ENCODE measurements at places on chromosomes 3 and 15.

- DNase-seq: no peak
Measured at GRCh38 chr15:63194302-63194701, 4.9 kb downstream of the RAB8B start.

DNA sequence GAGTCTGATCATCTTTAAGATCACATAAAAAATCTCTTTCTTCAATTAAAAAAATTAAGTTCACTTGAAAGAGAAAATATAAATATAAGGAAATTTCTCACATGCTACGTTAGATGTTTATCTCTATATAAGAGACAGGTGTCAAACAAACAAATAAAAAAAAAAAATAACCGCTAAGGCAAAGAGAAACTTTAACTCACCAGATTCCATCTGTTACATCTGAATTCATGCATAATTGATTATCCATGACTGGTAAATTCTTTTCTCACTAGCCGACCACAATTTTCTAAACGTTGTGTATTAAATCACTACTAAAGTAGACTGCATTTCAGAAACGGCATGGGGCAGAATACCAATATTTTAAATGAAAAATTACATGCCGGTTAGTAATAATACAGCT is 9.6 kb upstream of the SATB1 start:
- DNase-seq: no peak

- DNase-seq: no peak
Measured at GRCh38 chr3:43399034-43399433, 112.7 kb downstream of the SNRK start.

DNA sequence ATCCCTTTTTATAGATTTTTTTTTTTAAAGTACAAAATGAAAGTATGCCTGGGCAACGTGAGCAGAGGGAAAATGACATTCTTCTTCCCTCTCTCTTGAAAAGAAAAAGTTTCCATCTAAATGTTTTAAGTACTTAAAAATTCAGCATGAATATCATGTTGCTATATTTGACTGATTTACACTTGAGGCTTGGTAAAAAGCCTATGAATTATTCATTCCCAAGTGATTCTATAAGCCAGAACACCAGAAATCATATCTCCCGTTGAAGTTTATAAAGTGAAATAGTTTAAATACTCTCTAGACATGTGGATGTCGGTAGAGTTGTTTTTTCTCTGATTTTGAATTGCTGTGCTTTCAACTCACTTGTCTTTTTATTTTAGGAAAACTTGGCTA is 276.2 kb upstream of the RARB start:
- no peak for DNase-seq

DNA sequence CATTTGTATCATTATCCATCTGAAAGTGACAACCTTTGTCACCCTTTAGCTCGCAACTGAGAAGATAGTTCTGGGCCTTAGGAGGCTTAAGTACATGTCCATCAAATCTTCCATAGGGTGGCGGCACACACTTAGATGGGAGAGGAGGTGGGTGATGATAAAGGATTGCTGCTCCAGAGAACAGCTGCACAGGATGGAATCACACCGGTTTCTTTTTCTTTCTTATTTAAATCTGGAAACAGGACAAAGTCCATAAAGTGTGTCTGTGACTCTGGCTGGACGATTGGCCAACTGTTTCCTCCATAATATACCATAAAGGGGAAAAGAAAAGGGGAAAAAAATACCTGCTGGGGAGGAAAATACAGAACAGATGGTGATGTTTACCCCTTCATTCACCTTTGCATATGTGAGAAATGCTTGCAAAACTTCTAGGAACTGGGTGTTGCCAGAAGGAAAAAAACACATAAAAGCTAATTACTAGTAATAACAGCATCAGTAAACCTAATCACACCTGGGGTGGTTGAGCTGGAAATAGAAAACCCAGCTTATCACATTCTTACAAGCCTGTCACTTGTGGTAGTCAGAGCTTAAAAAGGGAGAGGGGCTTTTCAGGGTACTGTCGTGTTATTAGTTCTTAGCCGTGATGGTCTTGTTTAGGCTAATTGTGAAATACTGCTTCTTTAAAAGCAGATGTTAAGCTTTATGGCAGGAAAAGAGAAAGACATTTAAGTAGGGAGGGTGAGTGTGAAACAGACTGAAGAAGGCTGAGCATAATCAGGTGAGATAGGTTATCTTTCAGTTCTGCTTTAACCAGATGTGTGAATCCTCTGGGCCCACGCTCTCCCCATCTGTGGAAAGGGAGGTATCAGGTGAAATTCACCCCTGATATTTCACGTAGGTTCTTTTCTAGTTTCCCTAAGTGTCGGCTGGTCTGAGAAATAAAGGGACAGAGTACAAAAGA is 16.7 kb downstream of the C2CD4A start:
- no peak for DNase-seq

GRCh38 chr3:145133281-145133680 is 1027.7 kb downstream of the PLOD2 start:
- DNase-seq: no peak

DNA sequence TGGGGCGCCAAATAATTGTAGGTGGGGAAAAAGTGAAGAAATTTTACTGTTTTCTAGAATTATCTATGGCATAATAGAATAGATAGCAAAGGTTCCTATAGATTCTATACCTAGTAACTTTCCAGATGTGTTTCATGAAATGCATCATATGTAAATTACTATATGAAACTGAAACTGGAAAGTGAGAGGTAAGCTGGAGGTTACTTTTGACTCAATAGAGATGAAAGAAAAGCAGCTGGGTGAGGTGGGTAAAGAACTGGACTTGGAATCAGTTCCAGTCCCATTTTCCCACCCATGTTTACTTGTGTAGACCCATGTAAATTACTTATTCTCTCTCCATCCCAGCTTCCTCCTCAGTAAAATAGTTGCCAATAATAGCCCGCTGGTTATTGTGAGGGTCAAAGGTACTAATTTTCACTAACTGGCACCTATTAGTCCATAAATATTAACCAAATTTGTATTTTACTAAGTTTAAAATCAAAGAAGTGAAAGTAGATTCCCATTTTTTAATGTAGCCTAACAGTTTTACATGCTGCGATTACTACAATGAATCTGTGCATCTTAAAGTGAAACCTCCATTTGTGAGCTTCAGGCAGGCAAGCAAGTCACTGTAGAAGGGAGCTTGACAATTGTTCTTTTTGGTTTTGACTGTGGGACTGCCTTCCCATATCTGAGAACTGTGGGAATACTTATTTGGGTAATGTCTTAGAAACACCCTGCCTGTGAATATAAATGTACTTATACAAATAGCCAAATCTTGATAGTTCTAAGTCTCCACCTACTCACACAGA is 312.1 kb downstream of the SLC9A9 start:
- no peak for DNase-seq

DNA sequence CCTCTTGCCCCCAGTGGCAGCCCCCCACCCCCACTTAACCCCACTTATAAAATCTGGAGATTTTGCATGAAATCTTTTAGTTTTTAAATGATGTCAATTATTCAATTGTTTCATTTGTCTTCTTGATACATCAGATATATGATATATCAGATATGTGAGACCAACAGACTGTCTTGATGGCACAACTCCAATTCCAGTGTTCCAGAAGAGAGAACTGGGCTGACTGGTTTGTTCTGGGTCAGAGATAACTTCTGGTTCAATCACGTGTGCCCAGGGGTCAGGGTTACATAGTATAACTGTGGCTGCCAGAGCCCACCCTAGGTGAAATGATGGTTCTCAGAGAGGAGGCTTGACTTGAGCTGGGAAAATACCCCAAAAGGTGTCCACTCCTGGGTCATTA is 32.4 kb upstream of the ATG7 start:
- no peak for DNase-seq
